Esophagus mucosa (tissue), 1 donor: ENCODE measurements at places on chromosomes 16 and 17. TPM values are rescaled to one million over a fixed set of nuclear protein-coding genes. Genes with fewer than 3 reads are reported as not detected.
A peak's percentile ranks its signal among the peaks of the same experiment; 100 is the strongest.

DNA sequence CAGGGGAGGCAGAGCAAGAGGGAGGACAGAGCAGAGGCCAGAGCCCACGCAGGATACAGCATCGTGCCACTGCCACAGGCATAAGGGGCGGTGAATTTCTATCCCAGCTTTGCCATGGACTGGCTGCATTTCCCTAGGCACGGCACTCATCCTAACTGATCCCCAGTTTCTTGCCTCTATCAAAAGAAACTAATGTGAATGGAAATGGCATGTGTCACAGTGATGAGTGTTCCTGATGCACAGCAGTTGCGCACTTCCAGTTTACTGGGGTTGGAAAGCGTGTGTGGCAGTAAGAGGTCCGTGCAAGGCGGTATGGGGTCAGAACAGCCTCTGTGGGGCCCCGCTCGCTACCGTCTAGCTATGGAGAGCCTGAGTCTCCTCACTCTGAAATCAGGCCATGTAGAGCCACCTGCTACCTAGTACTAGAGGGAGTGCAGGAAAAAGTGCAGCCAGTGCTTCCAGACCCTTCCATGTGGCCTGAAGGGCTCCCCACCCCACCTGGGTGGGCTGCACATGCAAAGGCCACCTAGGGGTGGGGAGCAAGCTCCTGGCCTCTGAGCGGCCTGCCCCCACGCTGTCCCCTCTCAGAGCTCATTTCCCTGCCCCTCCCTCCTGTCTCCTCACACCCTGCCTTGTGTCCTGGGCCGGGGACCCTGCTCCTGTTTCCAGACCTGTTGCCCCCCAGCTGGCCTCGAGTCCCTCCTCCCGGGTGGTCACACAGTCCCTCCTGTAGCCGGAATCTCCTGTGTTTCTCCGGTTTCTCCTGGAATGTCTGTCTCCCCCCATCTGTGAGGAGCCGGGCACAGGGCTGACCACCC lies 5.0 kb upstream of the KCNJ18 start:
- no peak for ATAC-seq

The WDR59 gene
- 38.3 TPM for total RNA-seq

DNA sequence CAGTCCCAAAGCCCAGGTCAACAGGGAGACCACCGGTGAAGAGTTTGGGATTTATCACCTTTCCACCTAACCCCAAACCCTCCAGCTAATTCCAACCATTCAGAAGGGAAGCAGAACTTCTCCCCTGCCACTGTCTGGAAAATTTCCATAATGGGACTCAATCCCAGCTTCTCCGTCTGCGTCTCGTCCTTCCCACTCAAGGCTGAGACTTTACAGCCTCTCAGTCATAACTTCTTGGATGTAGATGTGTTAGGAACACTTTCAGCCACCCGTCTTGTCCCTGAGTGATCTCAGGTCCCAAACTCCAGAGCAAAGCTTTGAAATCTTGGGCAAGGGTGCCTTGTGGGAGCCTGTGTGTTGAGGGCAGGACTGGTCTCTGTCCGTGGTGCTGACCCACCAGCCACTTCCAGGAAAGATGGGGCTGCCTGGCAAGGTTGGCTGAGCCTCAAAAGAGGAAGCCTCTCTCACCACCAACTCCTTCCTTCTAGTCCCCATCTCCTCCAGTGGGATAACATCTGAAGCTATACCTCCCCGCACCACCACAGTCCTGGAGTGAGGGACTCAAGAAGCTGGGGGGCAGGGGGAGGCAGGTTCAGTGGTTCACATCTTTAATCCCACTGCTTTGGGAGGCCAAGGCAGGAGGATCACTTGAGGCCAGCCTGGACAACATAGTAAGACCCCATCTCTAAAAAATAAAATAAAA lies 9.3 kb downstream of the GAS2L2 start:
- ATAC-seq, result no peak

The ABCA8 gene
- 0.72 TPM for total RNA-seq

DNA sequence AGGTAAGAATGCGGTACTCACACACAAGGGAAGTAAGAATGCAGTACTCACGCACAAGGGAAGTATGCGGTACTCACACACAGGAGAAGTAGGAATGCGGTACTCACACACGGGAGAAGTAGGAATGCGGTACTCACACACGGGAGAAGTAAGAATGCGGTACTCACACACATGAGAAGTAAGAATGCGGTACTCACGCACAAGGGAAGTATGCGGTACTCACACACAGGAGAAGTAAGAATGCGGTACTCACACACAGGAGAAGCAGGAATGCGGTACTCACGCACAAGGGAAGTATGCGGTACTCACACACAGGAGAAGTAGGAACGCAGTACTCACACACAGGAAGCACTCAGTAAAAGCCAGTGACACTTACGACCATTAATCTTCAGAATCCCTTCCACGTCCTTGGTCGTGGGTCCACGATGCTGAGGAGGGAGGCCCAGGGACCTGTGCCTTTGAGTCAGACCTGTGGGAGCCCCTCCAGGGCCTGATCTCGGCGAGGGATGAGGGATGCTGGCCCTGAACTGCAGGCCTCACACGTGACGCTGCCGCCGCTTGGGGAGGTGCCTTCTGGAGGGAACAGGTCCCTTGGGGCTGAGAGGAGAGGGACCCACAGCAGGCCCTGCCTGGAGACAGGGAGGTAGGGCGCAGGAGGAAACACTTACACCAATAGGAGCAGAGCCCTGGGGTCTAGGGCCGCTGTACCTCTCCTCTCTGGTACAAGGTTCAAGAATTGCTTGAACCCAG lies 20.2 kb downstream of the ABR start:
- ATAC-seq, result peak; percentile 10

GRCh38 chr17:48153691-48154358 lies 46.3 kb downstream of the SNX11 start:
- no peak for ATAC-seq

The EVPL gene
- total RNA-seq, result 175 TPM

The ERAL1 gene
- 31.7 TPM for total RNA-seq

DNA sequence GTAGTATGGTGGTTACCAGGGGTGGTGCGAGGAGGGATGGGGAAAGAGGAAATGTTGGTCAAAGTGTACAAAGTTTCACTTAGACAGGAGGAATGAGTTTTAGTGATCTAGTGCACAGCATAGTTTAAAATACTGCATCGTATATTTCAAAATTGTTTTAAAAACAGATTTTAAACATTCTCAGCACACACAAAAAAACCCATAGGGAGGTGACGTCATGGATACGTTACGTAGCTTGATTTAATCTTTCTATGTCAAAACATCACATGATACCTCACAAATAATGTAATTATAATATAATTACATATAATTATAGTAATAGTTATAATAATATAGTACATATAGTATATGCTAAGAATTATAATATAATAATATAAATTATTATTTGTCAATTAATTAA lies 614.2 kb downstream of the TMEM114 start:
- ATAC-seq, result no peak

The HOXB6 gene
- total RNA-seq, result 0.28 TPM

DNA sequence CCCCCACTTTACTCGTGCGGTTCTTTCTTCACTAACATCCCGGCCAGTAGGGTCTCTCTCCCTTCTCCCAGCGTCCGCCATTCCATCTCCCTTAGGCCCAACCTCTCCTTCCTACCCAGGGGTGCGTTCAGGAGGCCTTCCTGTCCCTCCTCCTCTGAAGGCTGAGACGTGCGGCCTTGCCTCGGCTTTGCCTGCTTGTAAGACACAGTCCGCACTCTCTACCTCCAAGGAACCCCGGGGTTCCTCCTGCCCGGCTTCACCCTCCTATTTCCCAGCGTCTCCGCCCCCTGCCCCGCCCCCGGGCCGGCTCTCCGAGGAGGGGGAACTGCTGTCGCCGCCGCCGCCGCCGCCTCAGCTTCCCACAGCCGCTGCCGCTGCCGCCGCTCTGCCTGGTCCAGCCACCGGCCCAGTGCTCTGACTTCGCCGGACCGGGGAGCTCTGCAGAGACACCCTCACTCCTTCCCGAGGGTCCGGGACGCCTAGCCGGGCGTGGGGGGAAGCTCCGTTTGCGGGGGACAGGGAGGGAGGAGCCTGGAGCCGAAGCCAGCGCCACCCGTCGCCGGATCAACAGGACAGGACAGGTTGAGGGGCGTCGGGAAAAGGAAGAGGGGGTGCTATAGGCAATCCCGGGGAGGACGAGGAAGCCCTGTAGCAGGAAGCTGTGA lies 1.2 kb upstream of the FGF11 start:
- ATAC-seq, result peak; percentile 3

The HS3ST3B1 gene
- 2.5 TPM for total RNA-seq

DNA sequence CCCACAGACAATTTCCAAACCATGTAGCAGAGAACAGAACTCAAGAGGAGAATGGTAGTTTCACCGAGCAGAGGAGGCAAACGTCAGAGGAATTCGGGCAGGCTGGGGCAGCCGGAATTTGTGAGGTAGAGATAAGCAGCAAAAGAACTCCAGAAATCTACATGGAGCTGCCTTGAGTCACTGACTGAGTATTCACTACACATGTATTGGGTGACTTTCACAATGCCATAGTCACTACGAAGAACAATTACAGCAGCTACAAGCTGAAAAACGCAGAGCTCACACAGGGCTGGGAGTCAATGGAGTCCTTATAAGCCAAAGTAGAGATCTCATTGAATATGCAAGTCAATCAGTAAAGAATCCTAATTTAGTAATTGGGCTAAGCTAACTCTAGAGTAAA lies 13.4 kb downstream of the CMC2 start:
- ATAC-seq, result peak; percentile 59

DNA sequence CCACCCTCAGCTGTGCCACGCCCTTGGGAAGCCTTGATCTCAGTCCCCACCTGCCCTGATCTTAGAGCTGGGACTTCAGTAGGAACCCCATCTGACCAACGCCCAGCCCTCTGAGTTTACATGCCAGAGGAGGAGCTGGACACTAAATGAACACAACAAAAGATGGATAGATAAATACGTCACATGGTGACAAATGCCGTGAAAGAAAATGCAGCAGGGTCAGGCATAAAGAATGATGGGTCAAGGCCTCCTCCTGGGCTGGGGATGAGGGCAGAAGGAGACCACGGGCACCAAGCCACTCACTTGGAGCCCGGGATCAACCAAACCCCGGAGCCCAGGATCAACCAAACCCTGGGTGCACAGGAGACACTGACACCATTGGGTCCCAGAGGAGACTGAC lies 354.9 kb downstream of the C16orf95 start:
- no peak for ATAC-seq

The HBA1 gene
- total RNA-seq, result 7.9 TPM

- peak; percentile 82 for ATAC-seq
Measured at GRCh38 chr17:50539762-50540559, 7.0 kb upstream of the SPATA20 start.

The KRT20 gene
- total RNA-seq, result 0.20 TPM
